ENCODE measurements at places on chromosomes 4 and X.

GRCh38 chr4:179634862-179635261 lies 2192.6 kb upstream of the AGA start:
- no peak for DNase-seq

DNA sequence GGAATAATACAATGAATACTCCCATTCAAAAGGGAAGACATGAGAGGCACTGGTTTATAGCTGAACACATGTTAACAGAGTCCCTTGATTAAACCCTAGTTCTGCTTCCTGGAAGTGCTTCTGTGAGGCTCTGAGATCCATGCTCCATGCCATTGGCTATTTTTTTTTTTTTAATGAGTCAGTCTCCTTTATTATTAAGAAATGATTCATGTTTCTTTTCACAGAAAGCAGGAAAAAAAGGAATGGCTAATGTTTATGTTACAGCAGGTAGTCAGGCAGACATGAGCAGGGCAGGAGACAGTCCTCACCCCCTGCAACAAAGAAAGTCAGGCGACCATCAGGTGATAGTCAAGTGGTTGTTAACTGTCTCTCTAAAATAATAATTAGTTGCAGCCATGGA lies 598.7 kb downstream of the EPHA5 start:
- no peak for DNase-seq

GRCh38 chr4:95637043-95637600 lies 88.3 kb upstream of the UNC5C start:
- DNase-seq = no peak

DNA sequence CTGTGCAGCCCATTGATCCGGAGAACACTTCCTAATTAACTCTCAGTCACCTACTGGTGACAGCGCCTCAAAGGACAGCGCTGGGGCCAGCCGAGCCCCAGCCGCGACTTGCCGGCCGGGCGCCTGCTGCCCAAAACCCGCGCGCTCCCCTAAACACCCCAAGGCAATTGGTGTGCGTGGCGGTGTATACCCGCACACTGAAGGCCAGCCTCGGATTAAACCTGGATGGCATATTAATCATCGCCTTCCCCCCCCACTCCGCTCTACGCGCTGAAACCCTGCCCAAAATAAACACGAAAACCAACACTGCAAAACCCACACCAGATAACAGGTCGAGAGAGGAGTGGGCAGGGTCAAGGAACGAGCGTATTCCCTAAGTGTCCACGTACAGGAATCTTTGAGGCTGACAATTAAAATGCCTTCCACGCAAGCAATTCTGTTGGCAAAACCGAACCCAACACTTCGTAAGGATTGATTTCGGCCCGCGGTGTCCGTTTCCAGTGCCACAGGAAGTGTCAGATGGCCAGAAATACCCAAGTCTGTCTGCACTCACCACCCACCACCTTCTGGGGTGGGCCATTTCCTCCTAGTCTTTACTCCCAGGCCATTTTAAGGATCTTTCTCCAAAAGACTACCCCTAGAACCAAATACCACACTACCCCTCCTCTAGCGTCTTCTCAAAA lies 2.7 kb downstream of the BCOR start:
- DNase-seq = no peak

DNA sequence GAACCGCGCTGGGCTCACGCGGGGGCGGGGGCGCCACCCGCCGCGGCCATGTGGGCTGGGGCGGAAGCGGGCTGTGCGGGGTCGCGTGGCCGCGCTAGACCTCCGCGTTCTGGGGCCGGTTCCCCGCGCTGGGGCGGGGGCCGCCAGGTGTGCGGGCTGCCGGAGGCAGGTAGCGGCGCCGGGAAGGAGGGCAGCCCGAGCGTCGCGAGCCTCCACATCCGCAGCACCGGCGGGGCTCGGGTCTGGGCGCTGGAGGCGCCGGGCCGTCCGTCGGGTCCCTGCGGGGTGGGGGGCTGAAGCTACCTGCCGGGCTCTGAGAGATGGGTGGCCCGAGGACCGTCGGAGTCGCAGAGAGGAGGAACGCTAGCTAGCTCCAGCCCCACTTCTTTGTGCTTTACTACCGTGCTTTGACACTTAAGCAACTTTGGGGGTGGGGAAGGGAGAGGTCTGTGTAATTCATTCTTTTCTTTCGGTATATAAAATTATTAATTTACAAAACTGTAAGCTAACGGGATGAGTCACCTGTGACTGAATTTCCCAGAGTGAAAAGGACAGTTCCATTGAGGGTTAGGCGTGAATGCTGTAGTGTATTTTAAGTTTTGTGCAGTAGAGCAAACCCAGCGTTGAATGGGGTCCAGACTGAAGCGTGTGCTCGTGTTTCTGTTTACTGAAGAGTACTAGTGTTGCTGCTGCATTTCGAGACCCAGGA lies 689 bp downstream of the METAP1 start:
- no peak for DNase-seq
